DMS79 (cell line): ENCODE measurements at places on chromosomes 16 and 17.

DNA sequence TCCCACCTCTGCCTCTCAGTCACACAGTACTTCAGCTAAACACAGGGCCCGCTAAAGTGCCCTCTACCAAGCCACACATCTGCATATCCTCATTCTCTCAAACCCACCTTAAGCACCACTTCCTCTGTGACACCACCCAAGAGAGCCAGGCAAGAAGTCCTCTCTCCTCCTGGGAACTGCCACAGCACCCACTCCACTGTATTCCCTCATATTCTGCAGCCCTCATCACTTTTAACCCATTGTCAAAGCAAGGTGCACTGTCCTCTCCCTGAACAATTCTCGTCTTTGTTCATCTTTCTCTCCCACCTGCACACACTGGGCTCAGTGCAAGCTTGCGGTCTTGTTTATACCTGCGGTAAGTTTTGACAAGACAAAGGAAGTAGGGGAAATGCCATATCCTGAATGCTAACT, 13.6 kb downstream of the CHD9 start:
- DNase-seq, result no peak

- no peak for DNase-seq
Measured at GRCh38 chr17:41684035-41684434, 4.7 kb upstream of the EIF1 start.

GRCh38 chr16:85611444-85612190, 1.5 kb upstream of the GSE1 start:
- DNase-seq, result no peak

- DNase-seq, result no peak
Measured at GRCh38 chr17:36934692-36935630, 2.3 kb upstream of the LHX1 start.

GRCh38 chr16:1961651-1962067, 2.3 kb downstream of the NDUFB10 start:
- no peak for DNase-seq

DNA sequence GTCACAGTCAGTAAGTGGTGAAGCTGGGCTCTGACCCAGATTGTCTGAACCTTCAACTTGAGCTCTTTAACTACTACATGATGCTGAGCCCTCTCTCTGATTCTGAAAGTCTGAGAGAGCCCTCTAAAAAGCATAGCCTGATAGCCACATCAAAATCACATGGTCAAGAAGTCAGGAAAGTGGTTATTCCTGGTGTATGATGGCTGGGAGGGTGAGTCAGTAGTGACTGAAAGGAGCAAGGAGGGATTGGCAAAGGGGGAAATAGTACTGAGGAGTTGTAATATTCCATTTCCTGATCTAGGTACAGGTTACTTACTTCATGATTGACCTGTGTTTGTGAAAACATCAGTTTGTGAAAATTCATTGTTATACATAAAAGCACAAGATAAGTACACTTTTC, 89.1 kb downstream of the SSH2 start:
- DNase-seq, result no peak

GRCh38 chr17:42361781-42362186, 26.5 kb downstream of the STAT3 start:
- DNase-seq, result peak; percentile 49

DNA sequence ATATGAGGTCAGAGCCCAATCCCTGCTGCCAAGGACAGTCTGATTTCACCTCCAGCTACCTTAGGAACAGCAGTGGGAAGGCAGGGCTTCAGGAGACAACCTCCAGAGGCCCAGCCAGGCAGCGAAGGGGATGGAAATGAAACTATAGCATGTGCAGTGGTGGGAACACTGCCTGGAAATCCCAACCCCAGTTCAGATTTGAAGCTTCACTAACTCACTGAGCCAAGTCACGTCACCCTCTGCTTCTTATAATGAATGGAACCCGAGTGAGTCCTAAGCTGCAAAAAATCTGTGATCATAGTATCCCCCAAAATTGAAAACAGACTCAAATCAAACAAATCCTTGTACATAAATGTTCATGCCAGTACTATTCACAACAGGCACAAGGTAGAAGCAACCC, 36.0 kb upstream of the SLC39A11 start:
- DNase-seq, result no peak

DNA sequence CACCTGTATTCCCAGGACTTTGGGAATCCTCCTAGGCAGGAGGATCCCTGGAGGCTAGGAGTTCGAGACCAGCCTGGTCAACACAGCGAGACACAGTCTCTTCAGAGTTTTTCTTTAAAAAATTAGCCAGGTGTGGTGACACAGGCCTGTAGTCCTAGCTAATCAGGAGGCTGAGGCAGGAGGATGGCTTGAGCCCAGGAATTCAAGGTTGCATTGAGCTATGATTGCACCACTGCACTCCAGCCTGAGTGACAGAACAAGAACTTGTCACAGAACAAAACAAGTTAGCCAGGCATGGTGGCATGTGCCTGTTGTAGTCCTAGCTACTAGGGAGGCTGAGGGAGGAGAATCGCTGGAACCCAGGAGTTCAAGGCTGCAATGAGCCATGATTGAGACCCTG, 24.8 kb downstream of the ANKRD40 start:
- DNase-seq, result no peak

DNA sequence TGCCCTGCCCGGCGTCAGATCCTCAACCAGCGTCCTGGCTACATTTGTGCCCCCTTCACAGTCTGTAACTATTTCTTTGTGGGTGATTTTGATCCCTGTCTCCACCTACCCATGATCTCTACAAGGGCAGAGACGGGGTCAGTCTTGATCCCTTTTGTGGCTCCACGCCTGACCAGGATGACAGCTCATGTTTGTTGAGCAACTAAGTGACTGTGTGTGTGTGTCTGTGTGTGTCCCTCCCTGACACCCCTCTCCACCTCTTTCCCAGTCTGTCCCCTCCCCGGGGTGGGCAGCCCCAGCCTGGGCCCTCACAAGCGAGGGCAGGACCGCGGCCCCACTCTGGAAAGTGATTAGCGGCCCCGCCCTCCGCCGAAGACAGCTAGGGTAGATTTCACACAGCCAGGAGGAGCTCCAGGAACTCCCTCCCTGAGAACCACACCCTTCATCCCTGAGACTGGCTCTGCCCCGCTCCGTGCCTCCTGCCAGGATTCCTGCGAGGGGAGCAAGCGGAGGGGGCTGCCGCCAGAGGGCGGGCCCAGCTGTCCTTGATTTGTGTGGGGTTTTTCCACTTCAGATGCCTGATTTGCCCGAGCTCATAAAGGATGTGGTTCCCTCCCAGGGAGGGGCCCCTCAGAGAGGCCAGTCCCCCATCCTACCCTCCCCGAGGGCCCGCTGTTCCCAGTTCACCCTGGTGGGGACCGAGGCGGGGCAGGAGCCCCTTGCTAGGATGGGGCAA, 5.3 kb upstream of the HS3ST6 start:
- no peak for DNase-seq

DNA sequence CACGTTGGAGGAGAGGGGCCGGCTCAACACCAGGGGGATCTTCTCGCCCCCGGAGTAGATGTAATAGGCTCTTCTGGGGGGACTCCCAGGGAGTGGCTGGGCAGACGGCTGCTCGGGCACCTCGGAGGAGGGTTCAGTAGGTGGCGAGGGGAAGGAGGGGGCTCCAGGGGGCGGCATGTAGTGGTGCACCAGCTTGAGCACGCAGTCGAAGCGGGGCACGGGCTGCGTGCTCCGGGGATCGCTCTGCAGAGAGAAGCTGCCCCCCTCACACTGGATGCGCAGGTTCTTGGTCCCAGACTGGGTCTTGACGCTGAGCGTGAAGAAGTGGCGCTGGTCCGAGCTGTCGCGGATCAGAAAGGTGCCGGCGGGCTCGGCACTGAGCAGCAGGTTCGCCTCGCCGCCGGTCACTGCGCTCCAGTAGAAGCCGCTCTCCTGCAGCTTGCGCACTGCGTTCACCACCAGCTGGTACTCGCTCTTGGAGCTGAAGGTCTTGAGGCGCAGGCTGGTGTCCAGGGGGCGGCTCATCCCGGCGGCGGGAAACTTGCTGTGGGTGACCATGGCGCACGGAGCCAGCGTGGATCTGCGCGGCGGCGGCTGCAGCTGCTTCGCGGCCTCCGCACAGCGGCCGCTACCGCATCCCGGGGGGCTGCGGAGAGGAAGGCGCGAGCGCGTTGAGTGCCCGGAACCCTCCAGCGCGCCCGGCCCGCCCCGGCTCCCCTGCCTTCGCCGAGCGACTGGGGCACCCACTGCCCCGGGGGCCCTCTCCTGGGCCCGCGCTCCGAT, 1.1 kb downstream of the SOCS3 start:
- no peak for DNase-seq

- no peak for DNase-seq
Measured at GRCh38 chr16:50692999-50693781, at the start of gene NOD2. Gene NOD2, plus strand, starts transcription at chr16:50693606. Its CDS starts 5,890 bp downstream, at chr16:50699496.

DNA sequence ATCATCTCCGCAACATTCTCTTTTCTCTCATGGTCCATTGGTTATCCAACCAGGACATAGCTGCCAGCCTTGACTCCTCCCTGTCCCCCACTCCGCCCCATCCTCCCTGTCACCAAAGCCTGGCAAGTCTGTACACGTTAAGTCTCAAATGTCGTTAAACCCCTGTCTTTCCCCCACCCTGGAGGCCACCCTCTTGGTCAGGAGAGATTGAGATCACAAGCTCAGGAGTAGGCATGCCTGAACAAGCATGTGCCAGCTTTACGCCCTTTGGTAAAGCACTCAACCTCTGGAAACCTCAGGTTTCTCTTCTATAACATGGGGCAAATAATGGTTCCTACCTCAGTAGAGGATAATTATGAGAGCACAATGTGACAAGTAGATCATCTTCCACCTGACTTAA, 38.1 kb upstream of the CCL1 start:
- DNase-seq, result peak; percentile 98

GRCh38 chr16:30112197-30113030, 923 bp downstream of the GDPD3 start:
- no peak for DNase-seq

DNA sequence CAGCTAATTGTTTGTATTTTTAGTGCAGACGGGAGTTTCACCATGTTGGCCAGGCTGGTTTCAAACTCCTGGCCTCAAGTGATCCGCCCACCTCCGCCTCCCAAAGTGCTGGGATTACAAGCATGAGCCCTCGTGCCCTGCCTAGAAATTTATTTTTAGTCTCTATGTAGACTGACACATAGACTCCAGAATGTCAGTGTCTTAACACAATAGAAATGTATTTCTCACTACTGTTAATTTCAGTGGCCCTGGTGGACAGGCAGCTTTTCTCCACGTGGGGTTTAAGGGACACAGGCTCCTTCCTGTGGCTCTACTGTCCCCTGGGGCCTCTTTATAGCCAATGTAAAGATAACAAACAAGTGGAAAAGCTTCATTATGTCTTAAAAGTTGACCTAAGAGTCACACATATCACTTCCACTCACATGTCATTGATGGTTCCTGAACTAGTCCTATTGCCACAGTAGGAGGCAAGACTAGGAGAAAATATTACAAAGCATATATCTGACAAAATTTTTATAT, 43.8 kb downstream of the COPRS start:
- DNase-seq, result no peak

GRCh38 chr17:16217002-16217635, at the start of gene PIGL:
Gene PIGL, plus strand, starts transcription at chr17:16217210. Its CDS starts 17 bp downstream, at chr17:16217227.
- peak; percentile 81 for DNase-seq

GRCh38 chr16:51553314-51553713, 402.2 kb upstream of the SALL1 start:
- no peak for DNase-seq

DNA sequence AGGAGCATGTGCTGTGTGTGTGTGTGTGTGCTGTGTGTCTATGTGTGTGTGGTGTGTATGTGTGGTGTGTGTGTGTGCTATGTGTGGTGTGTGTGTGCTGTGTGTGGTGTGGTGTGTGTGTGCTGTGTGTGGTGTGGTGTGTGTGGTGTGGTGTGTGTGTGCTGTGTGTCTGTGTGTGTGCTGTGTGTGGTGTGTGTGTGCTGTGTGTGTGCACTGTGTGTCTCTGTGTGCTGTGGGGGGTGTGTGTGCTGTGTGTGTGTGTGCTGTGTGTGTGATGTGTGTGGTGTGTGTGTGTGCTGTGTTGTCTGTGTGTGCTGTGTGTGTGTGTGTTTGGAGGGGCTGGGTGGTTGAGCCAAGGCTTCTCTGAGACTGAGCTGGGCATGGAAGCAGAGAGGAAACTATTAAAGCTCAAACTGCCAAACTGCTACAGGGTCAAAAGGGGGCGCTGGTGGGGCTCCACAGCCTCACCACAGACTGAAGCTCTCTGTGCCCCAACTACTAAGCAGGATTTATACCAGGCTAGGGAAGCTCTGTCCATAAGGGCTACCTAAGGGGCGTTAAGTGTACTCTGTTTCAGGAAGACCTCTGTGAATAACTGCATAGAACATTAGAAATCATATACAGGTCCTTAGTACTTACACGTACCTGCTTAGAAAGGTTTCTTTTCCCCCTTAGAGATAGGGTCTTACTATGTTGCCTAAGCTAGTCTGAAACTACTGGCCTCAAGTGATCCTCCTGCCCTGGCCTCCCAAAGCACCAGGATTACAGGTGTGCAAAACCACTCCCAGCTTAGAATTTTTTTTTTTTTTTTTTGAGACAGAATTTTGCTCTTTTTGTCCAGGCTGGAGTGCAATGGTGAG, 27.8 kb upstream of the GHDC start:
- no peak for DNase-seq

DNA sequence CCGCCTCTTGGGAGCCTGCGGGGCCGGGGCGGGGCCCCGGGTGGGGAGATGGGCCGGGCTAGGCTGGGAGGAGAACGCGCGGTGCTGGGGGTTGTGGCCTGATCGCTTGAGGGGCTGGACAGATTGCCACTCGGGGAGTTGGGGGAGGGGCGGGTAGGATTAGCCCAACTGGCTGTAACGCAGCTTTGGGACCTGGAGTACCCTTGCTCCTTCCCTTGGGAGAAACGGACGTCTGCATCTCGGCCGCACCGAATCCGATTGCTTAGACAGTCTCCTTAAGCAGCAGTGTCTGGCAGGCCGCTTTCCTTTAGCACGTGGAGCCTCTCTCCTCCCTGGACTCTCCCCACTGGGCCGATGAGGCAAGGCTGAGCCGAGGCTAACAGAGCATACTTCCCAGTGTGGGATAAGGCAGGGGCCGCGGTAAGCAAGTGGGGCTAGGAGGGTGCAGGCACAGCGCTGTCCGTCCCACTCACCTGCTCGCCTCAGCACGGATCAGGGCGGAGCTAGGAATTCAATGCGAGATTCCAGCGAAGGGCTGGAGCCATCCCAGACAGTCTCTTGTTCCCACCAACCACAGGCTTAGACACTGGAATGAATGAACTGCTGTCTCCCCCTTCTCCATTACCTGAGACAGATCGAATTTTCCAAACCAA, 540 bp upstream of the ACLY start:
- DNase-seq, result no peak

GRCh38 chr16:17345043-17345442, 125.7 kb downstream of the XYLT1 start:
- peak; percentile 15 for DNase-seq

DNA sequence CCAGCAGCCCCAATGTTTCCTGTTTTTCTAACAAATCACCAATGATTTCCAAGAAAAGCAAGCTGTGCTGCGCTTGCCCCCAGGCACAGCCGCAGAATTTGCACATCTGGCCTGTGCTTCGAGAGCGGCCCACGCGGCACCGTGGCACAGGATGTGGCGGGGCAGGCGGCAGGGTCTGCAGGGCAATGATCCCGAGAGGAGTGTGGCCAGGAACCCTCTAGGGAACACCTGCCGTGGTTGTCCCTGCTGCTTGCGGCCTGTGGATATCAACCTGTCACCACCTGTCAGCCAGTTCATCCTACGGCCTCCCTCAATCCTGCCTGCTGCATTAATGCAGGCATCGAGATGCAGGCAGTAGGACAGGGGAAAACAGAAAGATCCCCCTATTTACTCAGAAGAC, 24.0 kb downstream of the PIK3R5 start:
- DNase-seq, result no peak

- DNase-seq, result no peak
Measured at GRCh38 chr17:43645765-43646481, 15.8 kb downstream of the MEOX1 start.

GRCh38 chr17:82064433-82065192, 991 bp downstream of the DUS1L start:
- no peak for DNase-seq
